Ascending aorta (tissue), 2 donors: ENCODE measurements at places on chromosomes 5 and 9. TPM values are rescaled to one million over a fixed set of nuclear protein-coding genes. Genes with fewer than 3 reads are reported as not detected.

Gene FOXE1
- total RNA-seq, result not detected

Gene PHYHD1
- total RNA-seq, result 46.1 TPM

Gene NRG2
- 12.8 TPM for total RNA-seq

Gene FGF10
- total RNA-seq, result 7.5 TPM

Gene CDC42SE2
- 12.8 TPM for total RNA-seq

Gene MYMK
- total RNA-seq, result not detected

Gene KCNT1
- total RNA-seq, result not detected

Gene CCNJL
- not detected for total RNA-seq

Gene PCDHGA6
- 2.0 TPM for total RNA-seq

Gene CD274
- total RNA-seq, result 23.8 TPM

Gene STPG3
- total RNA-seq, result not detected

Gene PCDHB14
- total RNA-seq, result 10.6 TPM

- H3K36me3 ChIP-seq, result no peaks in the 10 kb centered on the region
- H3K27ac ChIP-seq, result no peak overlapping the region
- H3K27me3 ChIP-seq, result no peaks in the 10 kb centered on the region
- no peak overlapping the region for H3K4me3 ChIP-seq
- H3K4me1 ChIP-seq, result no peaks in the 10 kb centered on the region
These were observed 37.3 kb upstream of the FYB1 start for GRCh38 chr5:39256477-39257235.

GRCh38 chr5:139415221-139415861 is 11.5 kb upstream of the SPATA24 start:
- H3K36me3 ChIP-seq, result peaks cover 14% of the 10 kb centered on the region
- H3K4me1 ChIP-seq, result peaks cover 43% of the 10 kb centered on the region

- no peaks in the 10 kb centered on the region for H3K27me3 ChIP-seq
- H3K4me3 ChIP-seq, result no peak overlapping the region
- H3K27ac ChIP-seq, result no peak overlapping the region
- H3K4me1 ChIP-seq, result no peaks in the 10 kb centered on the region
- DNase-seq, result no peak
These were observed 466.2 kb downstream of the SPOCK1 start for GRCh38 chr5:137032929-137033328.

DNA sequence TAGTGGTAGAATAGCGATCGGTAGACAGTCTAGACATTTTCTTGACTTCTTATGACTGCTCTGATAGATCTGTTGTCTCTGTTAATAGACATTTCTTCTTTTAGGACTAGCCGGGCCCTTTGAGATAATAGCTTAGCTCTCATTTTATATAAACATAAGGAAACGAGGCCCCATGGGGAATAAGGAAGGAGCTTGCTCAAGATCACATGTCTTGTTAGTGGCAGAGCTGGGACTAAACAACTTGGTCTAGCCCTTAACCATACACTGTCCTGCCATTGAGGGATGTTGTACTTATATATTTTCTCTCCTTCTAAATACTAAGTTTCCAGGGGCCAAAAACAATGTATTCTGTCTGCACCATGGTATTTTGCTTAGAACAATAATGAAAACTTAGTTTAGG is 140.0 kb downstream of the GCNT1 start:
- no peaks in the 10 kb centered on the region for H3K27me3 ChIP-seq
- H3K27ac ChIP-seq, result no peak overlapping the region
- H3K4me1 ChIP-seq, result no peaks in the 10 kb centered on the region
- no peak for DNase-seq
- H3K36me3 ChIP-seq, result no peaks in the 10 kb centered on the region

- H3K27me3 ChIP-seq, result no peaks in the 10 kb centered on the region
- no peaks in the 10 kb centered on the region for H3K36me3 ChIP-seq
- H3K4me3 ChIP-seq, result no peak overlapping the region
- no peak for DNase-seq
- no peaks in the 10 kb centered on the region for H3K4me1 ChIP-seq
These were observed 17.8 kb upstream of the S1PR3 start for GRCh38 chr9:88973281-88974045.

- DNase-seq, result no peak
- peaks cover 17% of the 10 kb centered on the region for H3K36me3 ChIP-seq
- H3K27me3 ChIP-seq, result no peaks in the 10 kb centered on the region
- H3K27ac ChIP-seq, result peak overlapping the region; percentile 77
- H3K4me1 ChIP-seq, result peaks cover 6% of the 10 kb centered on the region
These were observed 65.0 kb downstream of the PKD2L2 start for GRCh38 chr5:137954131-137954879.

DNA sequence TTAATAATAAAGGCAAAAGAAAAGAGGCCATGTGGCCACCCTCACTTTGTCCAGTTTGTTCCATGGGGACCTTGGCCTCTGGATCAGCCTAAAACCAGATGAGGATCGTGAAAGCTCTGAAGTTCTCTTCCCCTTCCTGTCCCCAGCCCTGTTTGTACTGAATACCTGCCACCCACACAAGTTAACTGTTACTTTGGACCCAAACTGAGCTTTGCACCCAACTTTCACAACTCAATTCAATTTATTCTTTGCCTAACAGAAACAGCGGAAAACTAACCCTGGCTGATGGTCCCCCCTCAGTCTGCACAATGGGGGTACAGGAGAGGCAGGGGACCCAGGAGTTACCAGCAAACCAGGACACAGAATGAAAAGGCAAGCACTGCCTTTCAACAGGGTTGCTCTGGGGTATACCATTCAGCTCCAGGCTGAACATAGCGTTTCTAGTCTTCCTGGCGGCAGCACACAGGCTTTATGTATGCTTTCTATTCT is 28.2 kb downstream of the ABCA1 start:
- no peaks in the 10 kb centered on the region for H3K4me1 ChIP-seq
- no peak for DNase-seq
- no peaks in the 10 kb centered on the region for H3K36me3 ChIP-seq
- no peak overlapping the region for H3K4me3 ChIP-seq
- H3K27ac ChIP-seq, result no peak overlapping the region

DNA sequence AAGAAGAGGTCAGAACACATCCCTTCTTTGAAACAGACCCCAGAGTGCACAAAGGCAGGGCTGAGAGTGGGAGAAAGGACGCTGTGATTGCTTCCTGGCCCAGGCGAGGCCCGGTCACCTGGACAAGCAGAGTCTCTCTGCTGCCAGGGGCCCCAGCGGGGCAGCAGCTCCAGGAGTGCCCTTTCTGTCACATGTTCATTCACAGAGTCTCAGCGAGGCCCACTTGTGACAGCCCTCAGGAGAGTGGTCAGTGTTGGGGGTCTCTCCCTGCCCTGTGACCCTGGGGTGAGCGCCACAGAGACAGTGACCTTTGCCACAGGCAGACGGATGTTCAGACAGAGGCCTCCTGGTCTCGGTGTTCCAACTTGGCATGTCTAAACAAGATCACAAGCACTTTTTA is 130.2 kb upstream of the IRX4 start:
- H3K4me1 ChIP-seq, result no peaks in the 10 kb centered on the region
- H3K27ac ChIP-seq, result no peak overlapping the region
- no peaks in the 10 kb centered on the region for H3K27me3 ChIP-seq
- no peak overlapping the region for H3K4me3 ChIP-seq
- H3K36me3 ChIP-seq, result no peaks in the 10 kb centered on the region
- DNase-seq, result no peak

GRCh38 chr9:93513606-93514005 is 60.2 kb upstream of the FAM120AOS start:
- H3K27ac ChIP-seq, result no peak overlapping the region
- no peak for DNase-seq
- H3K36me3 ChIP-seq, result peaks cover 6% of the 10 kb centered on the region
- H3K4me1 ChIP-seq, result peaks cover 6% of the 10 kb centered on the region
- H3K27me3 ChIP-seq, result no peaks in the 10 kb centered on the region
- no peak overlapping the region for H3K4me3 ChIP-seq

DNA sequence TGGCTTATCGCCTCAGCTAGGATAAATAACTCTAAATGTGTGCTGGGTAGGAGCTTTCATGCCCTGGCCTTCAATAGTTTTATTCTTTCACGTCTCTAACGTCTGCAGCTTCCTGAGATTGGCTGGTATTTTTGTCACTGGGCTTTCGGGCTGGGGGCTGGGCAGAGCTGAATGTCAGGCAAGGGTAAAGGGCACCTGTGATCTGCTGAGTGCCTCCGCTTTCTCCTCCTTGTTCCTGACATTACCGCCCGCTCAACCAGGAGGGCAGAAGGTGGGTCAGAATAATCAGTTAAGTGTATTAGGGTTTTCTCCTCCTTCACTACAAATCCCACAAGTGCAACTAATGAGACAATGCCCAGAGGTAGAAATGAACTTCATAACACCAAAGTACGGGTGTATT is 216.6 kb downstream of the TSSK1B start:
- H3K4me1 ChIP-seq, result no peaks in the 10 kb centered on the region
- no peaks in the 10 kb centered on the region for H3K36me3 ChIP-seq
- no peak overlapping the region for H3K27ac ChIP-seq
- no peaks in the 10 kb centered on the region for H3K27me3 ChIP-seq
- H3K4me3 ChIP-seq, result no peak overlapping the region

- H3K4me3 ChIP-seq, result no peak overlapping the region
- no peak for DNase-seq
- H3K27ac ChIP-seq, result no peak overlapping the region
- H3K36me3 ChIP-seq, result no peaks in the 10 kb centered on the region
- no peaks in the 10 kb centered on the region for H3K27me3 ChIP-seq
These were observed 220.0 kb downstream of the TRIM36 start for GRCh38 chr5:114949756-114950155.
